ENCODE measurements at places on chromosomes 12 and 14.
A peak's percentile ranks its signal among the peaks of the same experiment; 100 is the strongest.

GRCh38 chr14:92646952-92647796 is 101.3 kb downstream of the LGMN start:
- peak; percentile 62 for DNase-seq

DNA sequence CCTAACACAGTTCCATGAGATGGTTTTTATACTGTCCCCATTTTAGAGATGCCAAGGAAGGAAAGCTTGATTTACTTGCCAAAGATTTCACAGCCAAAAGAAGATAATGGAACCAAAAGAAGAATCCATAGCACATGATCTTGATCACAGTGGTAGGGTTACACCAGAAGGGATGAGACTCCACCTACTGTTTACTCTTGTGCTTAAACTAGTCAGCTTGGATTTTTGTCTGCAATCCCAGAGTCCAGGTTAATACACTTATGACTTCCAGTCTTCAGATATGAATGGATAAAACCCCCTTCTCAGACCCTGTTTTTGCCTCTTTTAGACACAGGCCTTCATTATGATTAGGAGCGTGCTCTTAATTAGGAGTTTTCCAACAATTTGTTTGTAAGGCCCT is 454.2 kb downstream of the AEBP2 start:
- DNase-seq: no peak

DNA sequence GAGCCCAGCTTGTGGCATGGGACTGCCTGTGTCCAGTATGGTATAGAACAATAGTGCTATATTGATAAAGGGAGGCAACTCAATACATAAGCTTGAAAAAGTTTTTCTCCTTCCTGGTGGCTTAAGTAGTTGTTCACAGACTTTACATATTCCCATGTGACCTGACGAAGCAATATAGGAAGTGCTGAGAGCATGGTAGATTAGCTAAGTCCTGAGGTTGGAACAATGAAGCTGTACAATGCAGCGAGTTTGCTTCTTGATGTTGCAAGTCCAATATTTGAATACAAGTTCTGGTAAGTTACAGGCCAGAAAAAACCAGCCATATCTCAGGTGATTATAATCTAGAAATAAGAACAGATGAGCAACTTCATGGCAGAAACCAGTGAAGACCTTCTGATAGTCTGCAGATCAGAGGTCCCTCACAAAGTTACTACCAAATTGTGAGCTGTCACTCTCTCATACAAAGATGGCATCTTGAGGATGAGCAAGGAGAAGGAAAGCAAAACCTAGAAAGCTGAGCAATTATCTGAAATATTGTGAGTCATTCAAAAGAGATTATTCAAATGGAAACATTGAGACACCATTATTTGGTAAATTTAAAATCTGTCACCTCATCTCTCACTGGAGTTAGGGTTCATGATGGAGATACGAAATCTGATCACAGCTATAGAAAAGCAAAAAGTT is 72.9 kb upstream of the BTG1 start:
- DNase-seq: no peak

- no peak for DNase-seq
These were observed 36.0 kb upstream of the PPP4R3A start for GRCh38 chr14:91545946-91546716.

- DNase-seq: peak; percentile 63
These were observed at the start of gene NTF3 for GRCh38 chr12:5432011-5432400. NTF3 (plus strand) TSS chr12:5432108; CDS start chr12:5432325, 217 bp downstream.

GRCh38 chr12:12628013-12628412 is 16.3 kb downstream of the CREBL2 start:
- no peak for DNase-seq

- no peak for DNase-seq
These were observed 29.8 kb downstream of the CFL2 start for GRCh38 chr14:34684578-34684977.

DNA sequence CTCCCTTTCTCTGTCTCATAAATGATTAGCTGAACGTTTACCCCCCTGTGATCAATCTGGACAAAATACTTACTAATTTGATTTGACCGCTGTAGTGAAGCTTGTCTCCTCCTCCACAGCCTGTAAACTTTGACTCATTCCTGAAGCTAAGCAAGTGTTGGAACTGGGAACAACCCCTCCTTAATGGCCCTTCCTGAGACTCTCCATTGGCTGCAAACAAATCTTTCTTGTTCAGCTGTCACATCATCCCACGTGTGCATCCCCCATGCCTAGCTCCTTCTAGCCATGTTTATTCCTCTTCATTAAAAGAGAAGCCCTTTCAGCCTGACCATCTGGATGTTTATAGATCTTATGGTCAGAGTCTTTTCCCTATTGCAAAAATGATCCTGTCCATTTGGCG is 281.2 kb downstream of the RGS6 start:
- DNase-seq: no peak

GRCh38 chr12:52631676-52632459 is 13.5 kb upstream of the KRT73 start:
- DNase-seq: no peak

DNA sequence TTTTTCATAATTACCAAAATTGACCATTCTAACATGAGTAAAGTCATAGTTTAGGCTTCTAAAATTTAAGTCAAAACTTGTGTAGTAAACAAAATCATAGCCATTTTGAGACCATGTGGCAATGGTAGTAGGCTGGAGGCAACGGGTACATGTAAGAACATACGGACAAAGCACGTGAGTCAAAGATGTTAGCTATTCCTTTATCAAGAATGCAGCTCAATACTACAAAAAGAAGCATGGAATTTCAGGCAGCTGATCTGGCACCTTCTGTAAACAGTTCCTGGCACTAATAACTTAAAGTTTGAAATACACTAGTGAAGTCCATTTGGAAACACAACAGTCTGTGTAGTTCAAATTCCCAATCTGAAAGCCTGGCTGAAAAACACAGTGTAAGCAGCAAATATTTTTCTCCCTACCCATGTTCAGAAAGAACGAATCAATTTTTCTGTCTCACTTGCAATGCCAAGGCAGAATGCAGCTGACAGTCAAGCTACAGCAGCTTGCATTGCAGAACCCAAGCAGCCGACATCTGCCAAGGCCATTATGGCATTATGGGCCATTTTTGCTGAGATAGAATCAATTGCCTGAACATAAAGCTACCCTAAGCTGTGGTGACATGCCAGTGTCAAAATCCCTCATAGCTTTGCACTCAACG is 29.3 kb downstream of the MYF5 start:
- DNase-seq: peak; percentile 12

DNA sequence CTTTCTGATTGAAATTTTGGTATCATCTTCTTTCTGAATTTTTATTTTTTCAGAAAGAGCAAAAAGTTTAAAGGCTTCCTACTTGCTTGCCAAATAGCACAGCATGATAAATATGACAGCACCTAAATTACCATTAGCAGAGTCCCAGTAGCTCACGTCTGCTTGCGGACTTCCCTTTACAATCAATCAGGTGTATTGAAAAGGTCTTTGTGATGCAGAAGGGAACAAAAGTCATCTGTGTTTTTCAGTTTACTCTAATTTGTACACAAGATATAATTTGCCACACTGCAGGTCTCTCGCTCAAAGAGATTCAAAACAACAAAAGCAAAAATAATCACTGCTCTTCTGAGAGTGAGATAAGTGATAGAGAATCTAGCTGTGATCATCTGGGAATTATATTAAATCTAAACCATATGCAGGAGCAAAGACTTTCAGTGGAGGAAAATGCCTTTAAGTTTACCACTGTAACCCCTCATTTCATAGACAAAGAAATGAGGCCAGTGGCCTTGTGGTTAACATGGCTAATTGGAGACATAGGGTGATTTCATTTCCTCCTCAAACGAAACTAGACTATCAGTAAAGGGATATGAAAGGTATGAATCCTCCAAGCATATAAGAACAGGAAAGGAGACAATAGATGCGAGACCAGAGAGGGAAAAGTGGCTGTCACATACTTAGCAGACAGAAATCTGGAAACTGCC is 240.8 kb upstream of the TMPO start:
- DNase-seq: no peak

- no peak for DNase-seq
These were observed 207.1 kb downstream of the ANO4 start for GRCh38 chr12:101001669-101002068.
